ENCODE measurements at places on chromosomes 6 and 20.
A peak's percentile ranks its signal among the peaks of the same experiment; 100 is the strongest.

DNA sequence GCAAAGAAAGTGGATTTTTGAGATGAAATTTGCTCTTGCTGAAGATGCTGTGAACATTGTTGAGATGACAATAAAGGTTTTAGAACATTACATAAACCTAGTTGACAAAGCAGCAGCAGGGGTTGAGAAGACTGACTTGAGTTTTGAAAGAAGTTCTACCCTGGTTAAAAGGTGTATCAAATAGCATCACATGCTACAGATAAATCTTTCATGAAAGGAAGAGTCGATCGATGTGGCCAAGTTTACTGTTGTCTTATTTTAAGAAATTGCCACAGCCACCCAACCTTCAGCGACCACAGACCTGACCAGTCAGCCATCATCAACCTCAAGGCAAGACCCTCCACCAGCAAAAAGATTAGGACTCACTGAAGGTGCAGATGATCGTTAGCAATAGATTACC is 155.3 kb downstream of the HS3ST5 start:
- no peak for DNase-seq

GRCh38 chr6:43089467-43089866 is 13.4 kb downstream of the PTK7 start:
- DNase-seq: no peak

DNA sequence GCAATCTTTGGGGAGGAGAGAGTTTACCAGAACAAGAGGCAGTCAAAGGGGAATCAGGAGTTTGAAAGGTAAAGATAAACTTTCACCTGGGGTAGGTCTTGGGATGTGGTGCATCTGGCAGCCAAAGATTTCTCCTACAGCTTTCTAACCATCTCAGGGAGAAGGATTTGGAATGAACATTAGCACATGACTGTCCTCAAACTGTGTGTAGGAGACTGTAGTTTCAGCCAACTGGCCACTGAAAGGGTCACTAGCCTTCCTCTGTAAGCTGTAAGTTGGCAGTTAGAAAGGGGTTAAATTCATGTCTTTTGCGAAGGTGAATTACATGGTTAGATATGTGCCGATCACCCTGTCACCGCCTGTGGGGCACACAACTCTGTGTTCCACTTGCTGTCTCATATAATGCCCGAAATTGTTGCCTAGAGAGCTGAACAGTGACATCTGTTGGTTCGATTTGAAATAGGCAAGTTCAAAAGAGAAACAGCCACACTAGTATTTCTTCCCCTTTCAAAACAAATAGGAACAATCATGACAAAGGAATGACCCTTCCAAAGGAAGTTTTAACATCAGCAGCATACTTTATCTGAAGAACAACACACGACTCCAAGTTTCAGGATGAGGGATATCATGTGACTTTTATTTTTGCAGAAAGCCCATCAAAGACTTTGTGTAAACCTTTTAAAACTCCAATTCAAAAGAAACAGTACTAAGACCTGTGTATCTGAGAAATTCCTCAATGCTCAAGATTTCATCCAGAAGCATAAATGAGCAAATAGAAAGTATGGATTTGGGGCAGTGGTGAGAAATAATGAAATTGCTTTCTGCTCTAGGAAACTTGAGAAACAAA is 1.1 kb upstream of the OPN5 start:
- DNase-seq: peak; percentile 84

DNA sequence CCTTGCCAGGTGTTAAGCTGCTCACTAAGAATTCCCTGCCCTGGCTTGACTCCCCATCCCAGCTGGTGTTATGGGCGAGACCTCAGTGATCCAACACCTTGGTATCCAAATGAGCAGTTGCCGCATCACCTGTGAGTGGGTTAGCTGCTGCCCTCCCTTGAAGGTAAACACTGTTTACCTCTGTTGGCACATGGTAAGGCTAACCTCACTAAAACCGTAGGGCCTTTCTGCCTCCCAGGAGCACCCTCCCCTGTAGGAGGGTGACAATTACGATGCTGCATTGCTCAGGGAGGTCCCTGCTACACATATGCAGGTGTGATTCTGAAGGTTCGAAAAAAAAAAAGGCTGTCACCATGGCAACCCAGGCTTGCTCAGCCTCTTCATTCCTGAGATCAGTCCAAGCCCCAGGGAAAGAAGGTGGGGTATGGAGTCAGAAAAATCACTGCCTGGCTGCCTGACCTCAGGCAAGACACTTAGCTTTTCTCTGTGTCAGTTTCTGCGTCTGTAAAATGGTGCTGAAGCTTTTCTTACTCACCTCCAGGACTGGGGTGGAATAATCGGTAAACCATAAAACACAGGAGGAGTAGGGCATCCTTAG is 19.5 kb downstream of the PNPLA1 start:
- no peak for DNase-seq

DNA sequence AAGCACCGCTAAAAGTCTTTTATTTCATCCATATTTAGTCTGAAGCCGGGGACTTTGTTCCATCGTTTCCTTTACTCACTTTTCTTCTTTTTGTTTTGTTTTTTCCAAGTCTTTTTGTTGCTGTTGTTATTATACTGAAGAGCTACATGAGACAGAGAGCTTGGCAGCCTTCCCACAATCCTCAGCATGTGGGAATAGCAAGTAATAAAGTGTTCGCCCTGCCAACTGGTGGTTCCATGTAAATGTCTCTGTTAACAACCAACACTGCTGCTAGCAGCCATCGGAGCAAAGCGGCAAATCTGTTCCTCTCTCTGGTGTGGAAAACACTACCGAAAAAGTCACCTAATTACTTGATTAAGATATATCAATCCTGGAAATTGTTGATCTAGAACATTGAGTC is 437.8 kb upstream of the ID4 start:
- DNase-seq: no peak

DNA sequence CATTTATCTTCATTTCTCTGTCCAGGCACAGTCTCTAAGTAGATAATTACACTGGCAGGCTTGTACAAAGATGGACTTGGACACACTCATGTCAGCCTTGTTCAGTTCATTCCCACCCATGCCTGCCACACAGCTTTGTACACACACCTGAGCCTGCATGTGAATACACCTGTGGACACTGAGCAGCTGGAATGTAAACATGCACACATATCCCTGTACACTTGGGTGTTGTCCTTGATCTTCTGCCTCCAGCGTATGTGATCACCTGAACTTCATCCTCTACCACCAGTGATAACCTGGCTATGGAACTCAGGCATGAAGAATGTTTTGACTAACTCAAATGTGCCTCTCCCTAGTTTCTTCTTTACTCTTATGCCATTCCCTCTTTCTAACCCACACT is 190.6 kb downstream of the DHX35 start:
- no peak for DNase-seq

- no peak for DNase-seq
These were observed 137.2 kb downstream of the MMUT start for GRCh38 chr6:49325891-49326290.

DNA sequence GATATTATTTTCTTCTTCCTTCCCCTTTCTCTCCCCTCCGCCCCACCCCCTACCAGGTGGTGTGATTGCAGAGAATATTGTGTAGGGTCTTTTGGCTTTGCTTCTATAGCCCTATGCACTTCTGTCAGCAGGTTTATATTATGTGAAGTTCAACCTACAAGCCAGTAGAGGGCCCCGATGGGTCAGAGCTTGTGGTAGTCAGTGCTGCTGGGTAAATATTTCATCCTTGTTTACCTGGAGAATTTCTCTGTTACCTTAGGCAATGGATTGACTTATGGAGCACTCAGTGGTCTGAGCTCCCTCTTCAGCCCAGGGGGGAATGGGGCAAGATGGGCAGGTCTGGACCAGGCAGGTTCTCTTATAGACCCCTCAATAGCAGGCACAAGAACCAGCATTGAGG is 720.9 kb downstream of the GRIK2 start:
- peak; percentile 27 for DNase-seq

- DNase-seq: no peak
These were observed 20.1 kb upstream of the FAM209A start for GRCh38 chr20:56504373-56505005.

- DNase-seq: no peak
These were observed 485 bp downstream of the ADISSP start for GRCh38 chr20:3767110-3767426.

GRCh38 chr6:126040394-126040793 is 54.1 kb downstream of the TRMT11 start:
- DNase-seq: no peak

GRCh38 chr6:35543459-35544193 is 30.9 kb upstream of the TULP1 start:
- DNase-seq: no peak

- DNase-seq: peak; percentile 96
These were observed 34.8 kb downstream of the SLC35D3 start for GRCh38 chr6:136956590-136957544.

- DNase-seq: peak; percentile 62
These were observed 120.5 kb upstream of the CHD6 start for GRCh38 chr20:41738604-41739206.

- peak; percentile 19 for DNase-seq
These were observed 205.6 kb downstream of the DTNBP1 start for GRCh38 chr6:15457121-15457650.

DNA sequence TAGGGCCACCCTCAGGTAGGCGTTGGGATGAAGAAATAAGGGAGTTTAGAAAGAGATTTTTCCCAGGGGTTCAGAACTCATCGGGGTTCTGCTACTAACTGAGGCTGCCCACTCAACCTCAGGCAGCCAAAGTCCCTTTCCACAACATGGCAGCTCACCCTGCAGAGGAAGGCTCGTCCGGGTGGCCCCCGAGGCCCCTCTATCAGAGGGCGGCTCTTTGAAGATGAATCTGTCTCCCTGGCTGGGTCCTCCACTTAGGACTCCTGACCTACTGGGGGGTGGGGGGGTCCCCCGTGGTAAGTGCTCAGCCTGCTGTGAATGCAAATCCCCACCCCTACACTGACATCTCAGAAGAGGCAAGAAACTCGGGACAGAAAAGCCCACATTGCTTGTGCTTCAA is 182.9 kb downstream of the SOD2 start:
- no peak for DNase-seq

DNA sequence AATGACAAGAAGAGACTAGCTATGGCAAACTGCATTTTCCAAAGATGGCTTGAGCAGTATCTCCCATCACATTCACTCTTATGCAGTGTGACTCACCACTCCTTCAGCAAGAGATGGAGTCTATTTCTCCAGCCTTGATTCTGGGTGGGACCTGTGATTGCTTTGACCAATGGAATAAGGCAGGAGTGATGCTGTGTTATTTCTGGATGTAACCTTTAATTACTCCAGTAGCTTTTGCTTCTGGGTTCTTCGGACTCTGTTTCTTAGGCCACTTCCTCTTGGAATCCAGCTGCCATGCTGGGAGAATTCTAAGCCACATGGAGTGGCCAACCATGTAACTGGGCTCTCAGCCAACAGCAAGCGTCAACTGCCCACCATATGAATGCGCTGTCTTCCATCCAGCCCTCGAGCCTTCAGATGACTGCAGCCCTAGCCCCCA is 50.7 kb downstream of the TGM2 start:
- DNase-seq: no peak

DNA sequence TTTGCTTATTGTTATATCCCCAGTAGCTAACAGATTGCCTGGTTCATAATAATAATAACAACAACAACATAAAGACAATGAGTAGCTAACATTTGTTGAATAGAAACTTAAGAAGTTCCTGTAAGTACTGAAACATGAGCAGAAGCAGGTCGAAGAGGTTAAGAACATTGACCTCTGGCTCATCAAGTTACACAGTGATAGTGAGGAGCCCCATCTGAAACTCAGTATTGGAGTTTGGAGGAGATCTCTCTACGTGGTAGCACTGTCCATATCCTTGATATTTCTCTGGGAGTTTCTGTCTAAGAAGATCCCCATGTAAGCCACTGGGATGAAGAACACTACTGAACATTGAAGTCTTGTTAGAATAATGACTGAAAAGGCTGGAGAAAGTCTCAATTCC is 600.4 kb downstream of the RFPL4B start:
- no peak for DNase-seq

GRCh38 chr6:109516929-109517328 is 33.9 kb upstream of the ZBTB24 start:
- DNase-seq: no peak

- DNase-seq: no peak
These were observed 18.8 kb downstream of the AK9 start for GRCh38 chr6:109672175-109672574.

DNA sequence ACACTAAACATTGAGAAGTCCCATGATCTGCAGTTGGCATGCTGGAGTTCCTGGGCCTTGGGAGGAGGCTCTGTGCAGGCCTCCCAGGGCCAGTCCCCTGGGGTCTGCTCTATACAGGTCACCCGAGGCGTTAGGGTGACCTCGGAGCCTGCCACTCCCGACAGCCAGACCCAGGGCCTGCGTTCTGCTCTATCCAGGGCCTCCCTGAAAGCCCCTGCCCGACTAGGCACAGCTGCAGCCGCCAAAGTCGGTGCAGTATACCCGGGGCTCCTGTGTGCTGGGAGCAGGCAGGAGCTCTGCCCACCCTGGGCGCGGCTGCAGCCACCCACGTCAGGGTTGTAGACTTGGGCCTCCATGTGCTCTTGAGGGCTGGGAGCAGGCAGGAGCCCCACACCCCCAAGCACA is 6.3 kb upstream of the OR14J1 start:
- no peak for DNase-seq

DNA sequence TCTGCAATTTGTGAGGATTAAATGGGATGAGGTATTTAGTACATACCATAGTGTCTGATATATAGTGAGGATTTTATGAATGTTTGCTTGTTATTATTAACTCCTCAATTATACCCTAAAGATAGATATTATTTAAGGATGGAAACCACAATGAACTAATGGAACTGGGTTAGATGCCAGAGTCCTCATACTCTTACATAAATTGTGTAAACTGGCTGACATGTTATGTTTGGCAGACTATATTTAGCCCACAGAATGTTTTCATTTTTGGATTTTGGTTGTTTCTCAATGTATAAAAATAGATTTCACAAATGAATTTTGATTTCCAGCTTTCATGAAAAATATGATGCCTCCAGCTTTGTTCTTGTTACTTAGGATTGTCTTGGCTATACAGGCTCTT is 37.6 kb downstream of the HTR1B start:
- no peak for DNase-seq

DNA sequence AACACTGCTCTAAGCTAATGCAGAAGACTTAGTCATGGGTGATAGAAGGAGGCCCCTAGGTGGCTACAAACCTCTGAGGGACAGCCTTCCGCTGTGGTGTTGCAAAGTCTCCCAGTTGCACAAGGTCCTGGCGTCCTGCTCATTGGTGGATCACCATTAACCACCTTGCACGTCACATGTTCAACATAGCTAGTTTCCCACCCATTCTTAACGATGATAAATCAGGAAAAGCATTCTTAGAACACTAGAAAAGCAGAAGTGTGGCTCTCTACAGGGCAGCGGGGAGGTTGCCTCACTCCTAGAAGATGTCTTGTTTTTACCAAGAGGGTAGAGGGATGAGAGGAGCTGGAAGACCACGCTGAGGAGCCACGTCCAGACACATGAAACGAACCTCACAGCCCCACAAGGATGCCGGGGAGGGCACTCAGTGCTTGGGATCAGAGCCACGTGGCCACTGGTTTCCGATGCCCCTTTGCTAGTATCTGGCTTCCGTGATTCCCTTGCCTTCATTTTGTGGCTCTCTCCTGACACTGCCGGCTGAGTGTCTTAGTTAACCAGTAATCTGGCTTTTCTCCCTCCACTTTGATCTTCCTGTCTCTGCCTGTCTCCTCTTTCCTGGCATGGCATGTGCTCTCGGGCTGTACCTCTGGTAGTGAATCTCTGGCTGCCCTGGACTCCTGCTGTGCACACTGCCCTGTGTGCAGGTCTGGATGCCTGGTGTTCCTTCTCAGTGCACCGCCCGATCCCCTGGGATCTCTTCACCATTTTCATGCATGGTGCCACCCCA is 91.4 kb upstream of the NEDD9 start:
- no peak for DNase-seq

Measured in NCI-H748 treated with DMSO at 0.1 percent for 48 hours (cell line).